T follicular helper cell (primary cell): ENCODE measurements at places on chromosomes 4 and X.

GRCh38 chrX:129760981-129761380 is 18.8 kb upstream of the SASH3 start:
- DNase-seq, result no peak

GRCh38 chr4:10741961-10742699 is 57.6 kb upstream of the CLNK start:
- DNase-seq, result no peak

- DNase-seq, result no peak
Observed at GRCh38 chrX:50704360-50704759, 109.6 kb downstream of the SHROOM4 start.

DNA sequence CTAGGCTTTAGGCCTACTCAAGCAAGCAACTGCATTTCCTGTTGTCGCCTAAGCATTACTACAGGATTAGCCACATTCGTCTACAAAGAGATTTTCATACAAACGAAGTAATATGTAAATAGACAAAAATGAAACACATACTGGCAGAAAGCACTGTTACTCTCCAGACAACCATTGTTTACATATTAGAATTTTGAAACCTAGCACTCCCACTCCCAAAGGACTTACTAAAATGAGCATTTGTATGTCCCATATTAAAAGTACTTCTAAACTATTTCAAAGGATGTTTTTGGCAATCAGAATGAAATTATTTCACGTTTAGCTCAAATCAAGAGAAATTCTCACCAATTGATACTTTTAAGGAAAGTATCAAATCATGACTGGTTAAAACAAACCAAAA is 570.8 kb downstream of the PRR32 start:
- no peak for DNase-seq

- no peak for DNase-seq
Observed at GRCh38 chr4:3213106-3213425, 35.9 kb upstream of the MSANTD1 start.

- no peak for DNase-seq
Observed at GRCh38 chrX:21158678-21159077, 215.5 kb upstream of the CNKSR2 start.

- no peak for DNase-seq
Observed at GRCh38 chr4:7425124-7425523, 9.6 kb downstream of the PSAPL1 start.

- DNase-seq, result no peak
Observed at GRCh38 chrX:49162620-49163019, at the start of gene MAGIX. Gene MAGIX, plus strand, starts transcription at chrX:49162758. Its CDS starts 132 bp downstream, at chrX:49162890.

- no peak for DNase-seq
Observed at GRCh38 chr4:43882470-43882869, 566.1 kb downstream of the KCTD8 start.

- DNase-seq, result no peak
Observed at GRCh38 chr4:180240670-180241069, 2002.5 kb upstream of the TENM3 start.

DNA sequence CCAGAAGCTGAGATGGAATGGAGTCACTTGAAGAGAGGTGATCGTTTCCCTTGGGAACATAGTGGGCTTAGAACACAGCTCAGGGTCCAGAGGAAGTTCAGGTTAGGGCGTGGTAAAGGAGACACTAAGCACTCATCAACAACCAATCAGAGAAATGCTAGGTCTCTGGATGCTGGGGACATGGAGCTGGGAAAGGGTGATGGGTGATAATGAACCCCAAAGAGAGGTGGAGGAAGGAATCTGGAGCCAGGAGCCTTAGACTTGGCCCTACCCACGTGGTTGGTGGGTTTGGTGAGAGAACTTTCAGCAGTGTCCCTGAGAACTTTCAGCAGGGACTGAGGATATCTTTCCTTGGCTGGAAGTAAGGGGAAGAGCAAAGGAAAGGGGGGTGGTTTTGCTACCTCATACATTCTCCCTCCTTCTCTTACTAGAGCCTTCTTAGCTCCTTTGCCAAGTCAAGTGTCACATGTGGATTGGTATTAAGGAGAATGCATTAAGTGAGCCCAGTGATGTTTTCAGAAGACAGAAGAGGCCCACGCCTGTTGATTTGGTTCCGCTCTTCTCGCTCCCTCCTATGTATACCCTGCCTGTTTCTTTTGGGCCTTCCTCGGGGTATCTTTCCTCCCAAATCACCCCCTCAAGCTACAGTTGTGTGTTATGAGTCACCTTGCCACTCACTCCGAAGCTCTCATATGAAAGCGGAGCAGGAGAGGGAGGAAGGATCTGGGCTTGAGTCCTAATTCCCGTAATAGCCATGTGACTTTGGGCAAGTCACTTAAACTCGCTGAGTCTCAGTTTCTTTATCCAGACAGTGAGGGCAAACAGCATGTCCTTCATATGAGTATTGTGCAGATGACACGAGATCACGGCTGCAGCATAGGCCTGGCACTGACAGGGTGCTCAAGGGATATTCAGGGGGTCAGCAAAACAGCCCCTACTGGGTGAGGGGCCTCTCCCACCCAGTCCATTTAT is 63.1 kb downstream of the TSC22D3 start:
- peak; percentile 50 for DNase-seq

- DNase-seq, result no peak
Observed at GRCh38 chr4:66097218-66097617, 426.9 kb upstream of the EPHA5 start.

DNA sequence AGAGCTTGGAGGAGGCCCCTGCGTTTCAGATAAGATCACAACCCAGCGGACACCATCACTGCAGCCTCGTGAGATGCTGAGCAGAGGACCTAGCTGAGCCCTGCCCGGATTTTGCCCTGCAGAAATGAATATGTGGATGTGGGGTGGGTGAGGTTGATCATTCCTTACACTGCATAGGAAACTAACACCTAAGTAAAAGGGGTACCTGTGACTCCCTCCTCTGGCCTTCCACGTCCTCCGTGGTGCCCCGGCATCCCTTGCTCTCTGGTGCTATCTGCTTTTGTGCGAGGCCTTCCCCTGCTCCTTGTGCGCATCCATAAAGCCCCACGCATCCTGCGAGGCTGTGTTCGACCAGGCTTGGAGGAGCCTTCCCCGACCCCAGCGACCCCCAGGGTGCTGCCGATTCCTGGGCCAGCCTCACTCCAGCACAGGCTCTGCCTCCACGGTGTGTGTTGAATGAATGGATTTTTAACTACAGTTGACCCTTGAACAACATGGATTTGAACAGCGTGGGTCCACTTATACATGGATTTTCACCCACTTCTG is 25.6 kb upstream of the GPR78 start:
- no peak for DNase-seq

- DNase-seq, result no peak
Observed at GRCh38 chr4:134753390-134753789, 551.8 kb upstream of the PABPC4L start.

DNA sequence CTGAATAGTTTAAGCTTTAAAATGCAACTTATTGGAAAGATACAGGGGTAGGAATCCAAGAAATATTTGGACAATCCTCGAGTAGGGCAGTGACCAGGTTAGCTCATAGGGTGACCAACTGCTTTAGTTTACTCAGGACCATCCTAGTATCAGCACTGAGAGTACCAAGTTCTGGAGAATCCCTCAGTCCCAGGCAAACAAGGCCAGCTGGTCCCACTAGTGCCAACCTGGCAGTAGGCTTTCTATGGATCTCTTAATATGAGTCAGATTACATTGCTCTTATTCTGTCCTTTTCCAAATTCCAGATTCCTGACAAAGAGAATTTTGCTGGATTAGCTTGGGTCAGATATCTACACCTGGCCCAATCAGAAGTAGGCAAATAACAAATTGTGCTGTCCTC is 493.7 kb downstream of the KCNIP4 start:
- no peak for DNase-seq

GRCh38 chrX:112254896-112255295 is 172.3 kb upstream of the TRPC5 start:
- no peak for DNase-seq

DNA sequence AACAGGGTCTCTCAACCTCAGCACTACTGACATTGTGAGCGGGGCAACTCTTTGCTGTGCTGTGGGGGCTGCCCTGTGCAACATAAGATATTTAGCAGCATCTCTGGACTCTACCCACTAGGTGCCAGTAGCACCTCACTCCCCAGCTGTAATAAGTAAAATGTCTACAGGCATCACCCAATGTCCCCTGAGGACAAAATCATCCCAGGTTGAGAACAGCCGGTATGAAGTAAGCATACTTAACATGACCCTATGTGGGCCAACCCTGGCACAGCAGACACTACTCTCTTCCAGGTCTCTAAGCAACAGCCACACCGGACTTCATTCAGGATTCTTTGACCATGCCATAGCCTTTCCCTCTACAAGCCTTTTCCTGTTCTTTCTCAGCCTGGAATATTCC is 10.5 kb upstream of the MGST2 start:
- no peak for DNase-seq

DNA sequence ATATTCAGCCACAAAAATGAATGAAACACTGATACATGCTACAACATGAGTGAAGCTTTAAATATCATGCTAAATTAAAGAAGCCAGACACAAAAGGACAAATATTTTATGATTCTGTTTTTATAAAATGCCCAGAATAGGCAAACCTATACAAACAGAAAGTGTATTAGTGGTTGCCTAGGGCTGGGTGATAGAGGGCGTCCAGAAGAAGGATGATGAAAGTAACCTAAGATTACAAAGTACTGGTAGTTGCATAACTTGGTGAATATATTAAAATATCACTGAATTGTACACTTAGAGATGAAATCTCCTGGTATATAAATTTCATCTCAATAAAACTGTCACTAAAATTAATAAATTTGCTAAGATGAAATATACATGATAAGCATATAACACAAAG is 67.5 kb downstream of the FBXW7 start:
- DNase-seq, result no peak

GRCh38 chr4:98773638-98774037 is 115.2 kb upstream of the TSPAN5 start:
- no peak for DNase-seq

GRCh38 chrX:78571849-78572248 is 87.3 kb downstream of the RTL3 start:
- DNase-seq, result no peak

GRCh38 chrX:118823263-118824172 is at the start of gene ZCCHC12:
Gene ZCCHC12, plus strand, starts transcription at chrX:118823824. Its CDS starts 1,421 bp downstream, at chrX:118825245.
- peak; percentile 25 for DNase-seq

- no peak for DNase-seq
Observed at GRCh38 chrX:103464072-103464773, 55.1 kb downstream of the RAB40A start.

DNA sequence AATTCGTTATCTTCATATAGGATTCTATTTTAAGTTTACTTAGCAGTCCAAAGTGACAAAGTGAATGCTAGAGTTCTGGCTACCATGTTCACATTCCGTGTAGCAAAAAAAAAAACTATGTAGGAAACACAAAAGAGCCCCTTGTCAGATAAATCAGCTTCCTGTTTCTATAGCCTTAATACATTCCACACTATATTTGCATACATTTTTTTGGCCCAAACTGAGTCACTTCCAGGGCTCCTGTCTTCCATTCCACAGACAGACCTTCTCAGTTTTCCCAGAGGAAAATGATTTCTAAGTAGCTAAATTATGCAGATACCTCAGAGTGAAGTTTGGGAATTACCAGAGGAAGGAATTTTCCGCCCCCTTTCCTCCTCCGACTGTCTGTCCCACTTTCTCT is 841.9 kb upstream of the HS3ST1 start:
- no peak for DNase-seq

DNA sequence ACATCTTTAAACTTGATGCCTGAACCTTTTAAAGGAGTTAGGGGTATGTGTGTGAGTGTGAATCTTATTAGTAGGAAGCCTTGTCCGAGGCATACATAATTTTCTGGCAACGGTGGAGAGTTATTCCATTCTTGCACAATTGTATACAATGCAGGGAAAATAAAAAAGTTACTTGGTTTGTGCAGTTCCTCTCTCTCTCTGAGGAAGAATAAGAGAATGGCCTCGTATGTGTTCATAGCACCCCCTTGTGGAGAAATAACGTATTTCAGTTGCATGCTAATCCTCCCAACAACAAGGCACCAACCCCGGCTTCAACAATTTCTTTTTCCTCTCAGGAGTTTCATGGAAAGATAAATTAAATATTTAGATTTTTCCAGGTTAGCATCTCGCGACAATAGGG is 33.7 kb upstream of the FGF13 start:
- DNase-seq, result no peak

- DNase-seq, result no peak
Observed at GRCh38 chrX:85303544-85303943, 59.8 kb downstream of the ZNF711 start.

- DNase-seq, result no peak
Observed at GRCh38 chr4:48109413-48110263, 24.4 kb downstream of the TXK start.

DNA sequence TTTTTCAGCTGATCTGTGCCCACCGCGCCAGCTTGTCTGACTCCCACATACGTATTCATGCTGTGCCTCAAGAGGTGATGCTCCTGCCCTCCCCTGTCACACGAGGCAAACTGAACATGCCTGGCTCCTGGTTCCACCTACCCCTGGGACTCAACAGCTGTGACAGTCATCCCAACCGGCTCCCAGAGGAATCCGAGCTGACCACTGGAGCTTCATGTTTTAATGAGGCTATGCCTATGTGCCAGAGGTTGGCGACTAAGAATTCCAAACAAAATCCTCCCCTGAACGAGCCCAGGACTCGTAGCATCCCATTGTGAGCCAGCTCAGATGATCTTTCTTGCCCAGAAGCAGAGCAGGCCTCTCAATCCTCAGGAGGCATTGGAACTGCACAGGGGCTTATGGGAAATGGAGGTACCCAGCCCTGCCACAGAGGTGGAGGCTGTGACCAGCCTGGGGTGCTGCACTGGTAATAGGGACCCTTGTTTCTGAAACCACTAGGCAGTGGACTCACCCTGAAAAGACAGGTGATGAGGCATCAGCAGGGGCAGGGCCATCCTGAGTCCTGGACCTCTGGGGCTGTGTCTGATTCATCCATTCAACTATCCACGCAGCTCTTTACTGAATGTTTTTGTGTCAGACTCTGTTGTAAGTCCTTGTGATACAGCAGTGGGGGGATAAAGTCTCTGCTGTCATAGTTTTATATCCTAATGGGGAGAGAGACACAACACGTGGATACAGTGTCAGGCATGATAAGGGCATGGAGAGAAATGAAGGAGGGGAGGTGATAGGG is 325.0 kb downstream of the EVC2 start:
- DNase-seq, result no peak

- DNase-seq, result no peak
Observed at GRCh38 chr4:67996127-67996526, 32.8 kb upstream of the TMPRSS11A start.

GRCh38 chr4:169342906-169343564 is 72.3 kb upstream of the SH3RF1 start:
- DNase-seq, result no peak

- no peak for DNase-seq
Observed at GRCh38 chr4:54165011-54165410, 64.1 kb upstream of the PDGFRA start.

GRCh38 chr4:152535360-152535902 is 461 bp downstream of the FBXW7 start:
- peak; percentile 20 for DNase-seq

- no peak for DNase-seq
Observed at GRCh38 chr4:147638942-147639341, 21.7 kb downstream of the TMEM184C start.

GRCh38 chr4:65420036-65420435 is 250.3 kb downstream of the EPHA5 start:
- DNase-seq, result no peak

- no peak for DNase-seq
Observed at GRCh38 chrX:154738011-154738738, 12.7 kb downstream of the GAB3 start.
